ENCODE measurements at places on chromosomes 11 and 22. TPM values are rescaled to one million over a fixed set of nuclear protein-coding genes. Genes with fewer than 3 reads are reported as not detected.

Gene DEFB131B
- total RNA-seq, result not detected

- DNase-seq, result no peak
- no peaks in the 10 kb centered on the region for H3K27me3 ChIP-seq
- no peaks in the 10 kb centered on the region for H3K4me1 ChIP-seq
- H3K36me3 ChIP-seq, result no peaks in the 10 kb centered on the region
Measured at GRCh38 chr11:95723361-95723942, 66.1 kb downstream of the FAM76B start.

DNA sequence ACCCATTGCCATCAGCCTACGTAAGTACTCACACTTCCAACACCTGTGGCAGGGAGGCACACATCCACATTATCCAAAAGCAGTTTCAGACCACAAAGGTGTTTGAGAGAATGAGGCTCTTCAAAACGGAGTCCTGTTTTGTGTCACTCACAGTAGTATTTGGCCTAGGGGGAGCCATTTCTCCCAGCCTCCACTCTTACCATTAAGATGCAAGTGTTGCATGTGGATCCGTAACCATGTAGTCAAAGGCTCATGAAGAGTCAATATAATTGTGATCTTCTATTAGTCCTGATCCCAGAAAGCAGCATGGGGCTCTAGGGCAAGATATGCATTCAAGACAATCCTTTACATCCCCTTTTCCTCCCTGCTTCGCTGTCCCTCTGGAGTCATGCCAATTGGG is 41.5 kb downstream of the IL10RA start:
- no peaks in the 10 kb centered on the region for H3K4me1 ChIP-seq
- DNase-seq, result no peak
- no peaks in the 10 kb centered on the region for H3K27me3 ChIP-seq
- no peak overlapping the region for H3K27ac ChIP-seq

- no peak overlapping the region for H3K27ac ChIP-seq
- no peaks in the 10 kb centered on the region for H3K4me1 ChIP-seq
- no peak for DNase-seq
- peaks cover 13% of the 10 kb centered on the region for H3K36me3 ChIP-seq
- H3K27me3 ChIP-seq, result no peaks in the 10 kb centered on the region
Measured at GRCh38 chr22:34797826-34798225, 268.1 kb upstream of the ISX start.

Gene FAM180B
- total RNA-seq, result not detected
